ENCODE measurements at places on chromosomes 13 and 19. TPM values are rescaled to one million over a fixed set of nuclear protein-coding genes. Genes with fewer than 3 reads are reported as not detected.
A peak's percentile ranks its signal among the peaks of the same experiment; 100 is the strongest.

Gene OR7D4
- not detected for total RNA-seq

DNA sequence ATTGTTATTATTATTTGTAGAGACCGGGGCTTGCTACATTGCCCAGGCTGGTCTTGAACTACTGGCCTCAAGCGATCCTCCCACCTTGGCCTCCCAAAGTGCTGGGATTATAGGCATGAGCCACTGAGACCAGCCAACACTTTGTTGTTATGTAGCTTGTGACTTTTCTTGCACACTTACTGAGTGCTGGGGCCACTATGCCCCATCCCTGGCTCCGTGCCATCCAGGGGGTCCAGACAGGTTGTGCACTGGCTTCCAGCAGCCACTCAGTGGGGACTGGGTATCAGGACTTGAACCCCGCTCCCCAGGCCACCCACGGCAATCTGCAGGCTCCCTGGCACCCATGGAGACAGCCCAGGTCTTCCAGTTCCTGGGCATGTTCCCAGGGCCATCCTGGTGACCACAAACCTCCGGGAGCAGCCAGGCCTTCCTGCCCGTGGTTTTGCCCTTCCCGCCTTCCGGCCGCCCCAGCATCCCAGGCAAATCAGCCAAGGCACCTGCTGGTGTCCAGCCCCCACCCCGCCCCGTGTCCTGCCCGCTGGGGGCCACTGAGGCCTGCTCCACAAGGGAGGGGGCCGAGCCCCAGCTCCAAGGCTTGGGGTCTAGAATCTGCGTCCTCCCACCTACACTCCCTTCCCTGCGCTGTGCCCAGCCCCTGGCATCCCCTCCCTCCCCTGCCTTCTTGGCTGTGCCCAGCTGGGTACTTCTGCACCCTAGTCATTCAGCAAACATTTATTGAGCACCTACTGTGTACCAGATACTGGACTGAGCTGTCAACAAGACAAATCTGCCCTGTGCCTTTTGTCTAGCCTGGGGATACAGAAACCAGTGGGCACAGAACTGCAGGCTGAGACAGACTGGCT is 23.7 kb upstream of the SEMA6B start:
- DNase-seq = no peak

- no peak for DNase-seq
Observed at GRCh38 chr19:42628411-42629140, 33.9 kb upstream of the CEACAM8 start.

Gene LRRC63
- total RNA-seq = not detected

Gene KLHL1
- not detected for total RNA-seq

DNA sequence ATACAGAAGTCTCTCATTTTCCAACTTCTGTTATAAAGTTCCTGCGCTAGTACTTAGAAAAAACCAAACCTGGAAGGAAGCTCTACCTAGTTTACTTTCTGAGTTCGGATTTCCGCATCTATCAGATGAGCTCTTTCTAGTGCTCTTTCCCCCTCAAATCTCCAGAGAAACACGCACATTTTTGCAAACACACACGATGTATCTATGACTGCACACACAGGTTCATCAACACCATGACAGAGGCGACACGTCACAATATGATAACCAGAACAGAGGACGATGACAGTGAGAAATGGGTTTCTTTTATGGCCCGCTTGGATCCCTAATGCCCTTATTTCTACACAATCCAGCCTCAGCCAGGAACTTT is 629 bp upstream of the LRRC63 start:
- peak; percentile 5 for DNase-seq

- no peak for DNase-seq
Observed at GRCh38 chr13:33723365-33723764, 94.6 kb upstream of the RFC3 start.
